ENCODE measurements at places on chromosomes 4 and X. TPM values are rescaled to one million over a fixed set of nuclear protein-coding genes. Genes with fewer than 3 reads are reported as not detected.

The ADH1B gene
- 23.1 TPM for polyA plus RNA-seq

The LPAR4 gene
- 20.6 TPM for polyA plus RNA-seq

The RXFP1 gene
- polyA plus RNA-seq: 0.22 TPM

The CXCL6 gene
- polyA plus RNA-seq: 0.17 TPM

The PCSK1N gene
- 6.8 TPM for polyA plus RNA-seq

The FGFBP2 gene
- 0.35 TPM for polyA plus RNA-seq

The LRCH2 gene
- polyA plus RNA-seq: 12.7 TPM

The TBC1D1 gene
- polyA plus RNA-seq: 198 TPM

The ADH6 gene
- polyA plus RNA-seq: 28.1 TPM

The ADH7 gene
- not detected for polyA plus RNA-seq

The BMP2K gene
- 25.5 TPM for polyA plus RNA-seq

The SOX3 gene
- polyA plus RNA-seq: not detected

The PNCK gene
- 4.8 TPM for polyA plus RNA-seq

The TLR3 gene
- 14.9 TPM for polyA plus RNA-seq

The CFAP47 gene
- polyA plus RNA-seq: 0.52 TPM

The NAAA gene
- polyA plus RNA-seq: 15.5 TPM

The ATP8A1 gene
- 31.9 TPM for polyA plus RNA-seq

The RBMX gene
- polyA plus RNA-seq: 514 TPM

The PIM2 gene
- 5.6 TPM for polyA plus RNA-seq

The GNRHR gene
- 0.46 TPM for polyA plus RNA-seq
